Motor neuron (in vitro differentiated cells): ENCODE measurements at places on chromosomes 11 and 22. TPM values are rescaled to one million over a fixed set of nuclear protein-coding genes. Genes with fewer than 3 reads are reported as not detected.

The TREH gene
- 0.38 and 0.50 TPM in 2 replicates for total RNA-seq

The ADAMTS8 gene
- total RNA-seq, result 0.23 and 0.38 TPM in 2 replicates

DNA sequence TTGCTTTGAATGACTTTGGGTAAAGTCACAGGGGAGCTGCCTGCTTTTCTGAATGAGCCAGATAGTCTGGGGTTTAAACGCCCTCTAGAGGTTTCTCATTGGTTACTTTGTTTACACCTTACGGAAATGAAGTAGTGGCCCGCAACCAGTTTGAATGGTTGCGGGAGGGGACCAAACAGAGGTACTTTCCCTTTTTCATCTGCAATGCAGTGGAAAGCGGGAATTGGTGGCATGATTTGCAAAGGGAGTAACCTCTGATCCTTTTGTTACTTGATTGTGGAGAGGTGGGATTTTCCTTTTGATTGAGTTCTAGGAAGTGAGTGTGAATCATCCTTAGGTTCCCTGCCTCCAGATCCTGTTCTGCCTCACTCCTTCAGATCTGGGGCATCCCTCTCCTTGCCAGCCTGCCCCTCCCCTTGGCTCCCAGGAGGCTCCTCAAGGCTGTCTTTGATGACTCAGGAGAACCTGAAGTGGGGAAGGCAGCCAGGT is 15.9 kb upstream of the GLYATL1 start:
- ATAC-seq, result peak; percentile 34

- ATAC-seq, result peak; percentile 91
These were observed 47.8 kb downstream of the DBX1 start for GRCh38 chr11:20112291-20113148.

GRCh38 chr11:62931499-62932278 is 10.5 kb upstream of the CHRM1 start:
- ATAC-seq, result peak; percentile 67
